Renal cortex interstitium (tissue), 15 donors: ENCODE measurements at places on chromosomes 6 and 20. TPM values are rescaled to one million over a fixed set of nuclear protein-coding genes. Genes with fewer than 3 reads are reported as not detected.
A peak's percentile ranks its signal among the peaks of the same experiment; 100 is the strongest.

The CALHM6 gene
- 5.7 TPM for polyA plus RNA-seq

GRCh38 chr20:37333848-37334318 lies 12.1 kb upstream of the SRC start:
- DNase-seq: no peak

DNA sequence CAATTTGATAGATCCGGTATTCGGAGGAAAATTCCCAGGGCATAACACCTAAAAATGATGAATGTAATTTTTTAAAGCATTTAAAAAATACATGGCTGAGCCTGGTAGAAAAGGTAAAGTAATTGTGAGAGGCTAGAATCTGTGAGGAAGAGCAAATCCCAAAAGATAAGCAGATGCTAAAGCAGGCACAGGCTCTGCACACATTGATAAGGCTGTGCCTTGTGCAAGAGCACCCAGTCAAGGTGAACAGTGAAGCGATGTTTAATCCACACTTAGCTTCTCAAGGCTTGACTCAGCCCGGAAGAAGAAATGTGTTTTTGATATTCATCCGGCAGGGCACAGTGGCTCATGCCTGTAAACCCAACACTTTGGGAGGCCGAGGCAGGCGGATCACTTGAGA lies 5.1 kb upstream of the EPB41L2 start:
- DNase-seq: no peak

DNA sequence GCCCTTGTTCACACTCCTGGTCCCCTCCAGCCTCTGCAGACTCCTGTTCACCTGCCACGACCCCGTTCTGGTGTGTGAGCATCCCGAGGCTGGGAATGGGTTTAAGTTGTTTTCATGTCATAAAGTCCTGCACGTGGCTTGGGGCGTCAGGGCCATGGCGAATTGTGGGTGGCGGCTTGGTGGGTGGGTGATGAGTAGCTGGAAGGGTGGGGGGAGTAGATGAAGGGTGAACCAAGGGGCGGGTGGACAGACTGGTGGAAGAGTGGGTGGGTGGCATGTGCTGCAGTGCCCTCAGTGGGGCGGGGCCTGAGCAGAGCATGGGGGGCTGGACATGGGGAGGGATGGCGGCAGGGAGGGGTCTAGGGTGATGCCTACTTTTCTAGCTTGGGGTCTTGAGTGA lies 54.3 kb downstream of the DLGAP4 start:
- DNase-seq: no peak

DNA sequence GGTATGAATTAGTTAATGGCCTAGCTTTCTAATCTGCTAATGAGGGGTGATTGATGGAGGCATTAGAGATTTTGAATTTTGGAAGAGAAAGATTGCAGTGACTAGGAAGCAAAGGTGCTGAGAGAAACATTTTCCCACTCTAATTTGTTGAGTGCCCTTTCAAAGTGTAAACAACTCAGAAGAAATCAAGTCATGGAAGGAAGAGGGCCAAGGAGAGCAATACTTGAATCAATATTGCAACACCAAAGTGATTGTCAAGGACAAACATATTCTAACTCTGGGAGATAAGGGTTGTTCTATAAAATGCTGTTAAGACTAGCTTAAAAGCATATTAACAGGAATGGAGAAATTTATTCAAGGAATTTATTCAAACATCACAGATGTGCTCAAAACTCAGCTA lies 182.7 kb upstream of the FERMT1 start:
- no peak for DNase-seq

The ENPP5 gene
- 22.0 TPM for polyA plus RNA-seq

The CAPN11 gene
- 0.14 TPM for polyA plus RNA-seq

The SMIM29 gene
- 9.6 TPM for polyA plus RNA-seq

- DNase-seq: no peak
Measured at GRCh38 chr6:158121335-158121734, 46.7 kb downstream of the SERAC1 start.

- no peak for DNase-seq
Measured at GRCh38 chr20:40959325-40960092, 69.1 kb upstream of the TOP1 start.

The MYL9 gene
- polyA plus RNA-seq: 195 TPM

DNA sequence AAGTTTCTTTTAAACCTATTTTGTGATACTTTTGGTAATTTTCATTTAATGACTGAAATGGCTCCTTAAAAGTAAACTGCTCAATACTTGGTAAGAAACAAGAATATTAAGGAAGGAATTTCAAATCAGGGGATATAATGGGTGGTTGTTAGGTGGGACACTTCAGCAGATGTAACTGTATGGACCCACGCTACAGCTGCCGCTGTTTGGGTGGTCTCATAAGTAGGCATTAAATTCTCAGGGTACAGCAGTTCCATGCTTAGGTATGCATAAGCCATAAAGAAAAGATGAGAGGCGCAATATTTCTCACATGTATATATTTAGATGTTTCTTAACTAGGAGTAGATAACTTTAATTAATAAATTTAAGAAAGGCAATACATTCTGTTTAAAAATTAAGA lies 35.0 kb downstream of the COL19A1 start:
- no peak for DNase-seq

DNA sequence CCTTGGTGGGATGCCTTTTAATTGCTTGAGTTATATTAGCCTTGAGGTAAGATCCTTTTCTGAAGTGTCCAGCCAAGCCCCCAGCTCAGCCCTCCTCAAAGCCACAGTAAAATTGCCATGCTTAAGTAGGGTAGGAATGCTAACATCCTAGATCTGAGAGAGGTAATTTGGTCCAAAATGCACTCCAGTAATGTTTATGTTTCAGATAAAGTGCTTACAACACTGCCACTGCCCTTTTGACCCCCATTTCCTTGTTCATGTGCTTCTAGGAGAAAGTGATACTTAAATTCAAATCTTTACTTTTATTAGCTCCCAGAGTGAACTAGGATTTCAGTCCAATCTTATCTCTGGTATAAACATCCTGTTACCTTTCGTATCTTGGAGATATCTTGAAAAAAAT lies 318.0 kb downstream of the BMP2 start:
- DNase-seq: peak; percentile 55

The TBXT gene
- 0.06 TPM for polyA plus RNA-seq

GRCh38 chr6:30615958-30616810 lies 859 bp downstream of the PPP1R10 start:
- DNase-seq: peak; percentile 50

The ANKRD66 gene
- polyA plus RNA-seq: not detected

DNA sequence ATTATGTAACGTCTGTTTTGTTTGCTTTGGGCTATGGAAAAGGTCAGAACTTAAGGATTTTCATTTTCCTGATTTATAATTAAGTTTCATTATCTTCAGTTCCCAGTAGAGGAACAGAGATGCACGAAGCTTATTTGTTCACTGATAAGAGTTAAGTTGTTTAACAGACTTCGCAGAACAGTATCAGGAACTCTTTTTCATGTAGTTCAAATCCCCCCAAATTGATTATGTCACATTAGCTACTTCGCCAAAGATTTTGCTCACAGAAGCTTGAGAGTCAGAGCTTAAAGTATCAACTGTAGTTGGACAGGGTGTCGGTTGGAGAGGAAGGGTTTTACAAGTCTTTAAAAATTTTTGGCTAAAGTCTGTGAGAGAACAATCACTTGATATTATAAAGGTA lies 43.4 kb downstream of the ZHX3 start:
- no peak for DNase-seq

- DNase-seq: no peak
Measured at GRCh38 chr6:159467473-159468041, 225.5 kb downstream of the SOD2 start.

GRCh38 chr6:37354526-37355384 lies 972 bp downstream of the RNF8 start:
- no peak for DNase-seq

The SDC4 gene
- 130 TPM for polyA plus RNA-seq

- no peak for DNase-seq
Measured at GRCh38 chr6:108494434-108494833, 66.3 kb upstream of the FOXO3 start.

GRCh38 chr6:160117137-160117536 lies 4.5 kb upstream of the SLC22A1 start:
- no peak for DNase-seq

The ABT1 gene
- 13.6 TPM for polyA plus RNA-seq

GRCh38 chr6:162596676-162597075 lies 130.9 kb downstream of the PRKN start:
- no peak for DNase-seq

DNA sequence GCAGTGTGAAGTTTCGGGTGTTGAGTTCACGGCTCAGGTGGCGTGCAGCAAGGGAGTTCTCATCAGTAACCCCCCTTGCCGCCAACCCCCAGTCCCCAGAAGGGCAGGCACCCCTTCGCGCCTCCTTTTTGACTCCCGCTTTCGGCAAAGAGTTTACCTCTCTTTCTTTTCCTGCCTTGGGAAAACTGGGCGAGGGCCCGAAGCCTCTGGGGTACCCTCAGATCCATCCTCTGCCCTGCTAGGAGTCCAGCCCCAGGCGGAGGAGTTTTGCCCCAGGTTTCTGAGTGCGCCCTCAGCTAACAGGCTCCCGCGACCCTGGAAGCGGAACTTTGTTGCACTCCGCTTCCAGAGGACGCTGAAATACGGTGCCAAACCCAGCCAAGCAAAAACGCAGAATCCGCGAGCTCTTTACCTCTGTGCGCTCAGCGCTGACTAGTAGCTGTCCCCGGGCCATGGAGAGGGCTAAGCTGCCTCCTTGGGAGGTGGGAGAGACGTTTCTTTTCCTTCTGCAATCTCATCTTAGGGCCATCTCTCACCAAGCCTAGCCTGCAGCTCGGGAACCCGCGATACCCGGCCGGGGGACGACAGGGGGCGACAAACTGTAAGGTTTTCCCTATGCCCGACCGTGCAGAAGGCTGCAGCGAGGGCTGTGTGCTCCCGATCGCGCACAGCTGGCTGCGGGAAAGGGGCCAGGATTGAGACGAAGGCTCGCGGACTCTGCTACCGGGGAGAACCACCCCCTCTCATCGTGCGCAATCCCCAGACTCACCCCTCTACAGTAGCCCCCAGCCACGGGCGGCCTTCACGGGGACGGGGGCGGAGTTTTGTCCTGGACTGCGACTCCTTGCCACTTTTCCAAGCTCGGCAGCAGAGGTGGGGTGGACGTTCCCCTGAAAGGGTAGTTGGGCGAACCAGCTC lies 2.7 kb upstream of the PAX1 start:
- peak; percentile 78 for DNase-seq

- DNase-seq: no peak
Measured at GRCh38 chr6:109872968-109873545, 105.1 kb upstream of the GPR6 start.

DNA sequence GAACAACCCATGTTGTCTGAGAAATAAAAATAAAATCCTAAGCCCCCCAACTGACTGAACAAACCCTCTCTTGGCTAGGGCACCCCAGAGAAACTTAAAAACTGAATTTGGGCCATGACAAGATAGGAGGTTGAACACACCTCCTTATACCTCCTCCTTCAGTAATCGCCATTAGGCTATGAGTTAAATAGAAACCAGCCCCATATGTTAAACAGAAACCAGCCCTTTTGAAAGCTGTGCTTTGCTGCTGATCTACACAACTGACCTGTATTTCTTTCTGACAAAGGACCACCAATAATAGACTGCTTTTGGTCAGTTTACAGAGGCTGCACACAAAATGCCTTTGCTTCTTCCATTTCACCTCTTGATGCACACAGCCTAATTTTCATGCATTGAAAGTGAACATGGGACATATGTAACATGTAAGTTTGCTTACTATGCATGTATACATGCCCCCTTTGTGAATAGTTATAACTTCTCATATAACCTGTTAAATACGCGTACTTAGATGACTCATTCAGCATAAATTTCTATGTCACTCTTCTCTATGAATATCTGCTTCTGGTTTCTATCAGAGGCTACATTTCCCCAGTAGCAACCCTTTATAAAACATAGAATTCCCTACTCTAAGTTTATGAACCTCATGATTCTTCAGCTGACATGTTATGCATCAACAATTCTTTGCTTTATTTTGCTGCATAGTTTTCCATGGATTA lies 462.9 kb downstream of the COL12A1 start:
- no peak for DNase-seq

DNA sequence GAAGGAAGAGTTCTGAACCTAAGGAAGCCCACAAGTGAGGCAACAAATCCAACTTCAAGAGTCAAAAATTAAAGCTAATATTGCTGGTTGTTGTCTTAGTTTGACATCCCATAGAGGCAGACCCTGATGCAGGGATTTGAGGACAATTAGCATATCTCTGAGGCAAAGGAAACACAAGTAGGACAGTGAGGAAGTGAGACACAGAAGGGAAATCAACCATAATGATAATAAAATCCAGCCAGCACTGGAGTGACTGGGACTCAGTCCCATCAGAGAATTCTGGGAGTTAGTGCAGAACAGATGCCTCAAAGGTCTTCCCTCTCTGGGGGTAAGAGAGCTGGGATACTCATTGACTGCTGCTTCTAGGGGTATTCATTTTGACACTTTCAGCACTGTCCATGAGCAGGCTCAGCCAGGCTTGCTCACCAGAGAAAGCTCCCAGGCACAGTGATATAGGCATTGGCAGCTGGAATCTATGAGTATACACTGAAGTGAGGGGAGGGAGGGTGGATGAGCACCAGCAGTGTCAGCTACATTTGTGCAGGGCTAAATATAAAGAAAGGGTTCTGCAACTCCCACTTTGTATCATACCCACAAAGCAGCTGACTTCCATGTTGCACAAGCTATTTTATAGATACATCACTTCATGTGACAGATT lies 43.4 kb upstream of the SPTLC3 start:
- no peak for DNase-seq

GRCh38 chr6:25192590-25193459 lies 86.3 kb upstream of the CARMIL1 start:
- no peak for DNase-seq

GRCh38 chr6:11362564-11362963 lies 130.1 kb upstream of the NEDD9 start:
- no peak for DNase-seq

GRCh38 chr6:22145376-22145775 lies 151.5 kb downstream of the PRL start:
- no peak for DNase-seq

- no peak for DNase-seq
Measured at GRCh38 chr6:20444786-20445271, 43.1 kb downstream of the E2F3 start.

- DNase-seq: no peak
Measured at GRCh38 chr6:110509617-110510241, 33.3 kb upstream of the SLC22A16 start.

- DNase-seq: peak; percentile 21
Measured at GRCh38 chr20:19628570-19629134, 129.4 kb upstream of the RIN2 start.

The MRPL18 gene
- 58.9 TPM for polyA plus RNA-seq

The NOX3 gene
- polyA plus RNA-seq: 1.4 TPM

- DNase-seq: no peak
Measured at GRCh38 chr20:51938559-51939258, 136.4 kb upstream of the SALL4 start.

GRCh38 chr6:100575921-100576320 lies 111.2 kb upstream of the SIM1 start:
- DNase-seq: no peak
